Hippocampal formation (tissue), 2 donors: ENCODE measurements at places on chromosomes 11 and 22.

- no peak for DNase-seq
Observed at GRCh38 chr22:30015229-30015797, 65.0 kb upstream of the HORMAD2 start.

DNA sequence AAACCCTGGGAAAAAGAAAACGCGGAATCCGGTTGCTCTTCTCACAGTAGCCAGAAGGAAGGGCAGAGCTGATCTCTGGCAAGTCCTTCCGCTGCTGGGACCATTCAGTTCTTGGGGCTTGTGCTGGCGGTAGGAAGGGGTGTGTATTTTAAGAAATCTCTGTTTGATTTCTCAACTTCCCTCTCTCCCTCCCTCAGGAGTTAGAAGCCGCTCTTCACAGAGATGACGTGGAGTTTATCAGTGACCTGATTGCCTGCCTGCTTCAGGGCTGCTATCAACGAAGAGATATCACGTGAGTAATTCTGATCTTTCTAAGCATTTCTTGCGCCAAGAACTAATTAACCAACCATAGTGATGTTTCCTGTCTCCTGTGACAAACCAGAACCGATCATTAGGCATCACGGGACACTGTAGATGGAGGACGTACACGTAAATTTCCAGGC lies 85.9 kb upstream of the SLC25A18 start:
- no peak for DNase-seq

- no peak for DNase-seq
Observed at GRCh38 chr22:49087198-49087597, 740.5 kb downstream of the BRD1 start.

DNA sequence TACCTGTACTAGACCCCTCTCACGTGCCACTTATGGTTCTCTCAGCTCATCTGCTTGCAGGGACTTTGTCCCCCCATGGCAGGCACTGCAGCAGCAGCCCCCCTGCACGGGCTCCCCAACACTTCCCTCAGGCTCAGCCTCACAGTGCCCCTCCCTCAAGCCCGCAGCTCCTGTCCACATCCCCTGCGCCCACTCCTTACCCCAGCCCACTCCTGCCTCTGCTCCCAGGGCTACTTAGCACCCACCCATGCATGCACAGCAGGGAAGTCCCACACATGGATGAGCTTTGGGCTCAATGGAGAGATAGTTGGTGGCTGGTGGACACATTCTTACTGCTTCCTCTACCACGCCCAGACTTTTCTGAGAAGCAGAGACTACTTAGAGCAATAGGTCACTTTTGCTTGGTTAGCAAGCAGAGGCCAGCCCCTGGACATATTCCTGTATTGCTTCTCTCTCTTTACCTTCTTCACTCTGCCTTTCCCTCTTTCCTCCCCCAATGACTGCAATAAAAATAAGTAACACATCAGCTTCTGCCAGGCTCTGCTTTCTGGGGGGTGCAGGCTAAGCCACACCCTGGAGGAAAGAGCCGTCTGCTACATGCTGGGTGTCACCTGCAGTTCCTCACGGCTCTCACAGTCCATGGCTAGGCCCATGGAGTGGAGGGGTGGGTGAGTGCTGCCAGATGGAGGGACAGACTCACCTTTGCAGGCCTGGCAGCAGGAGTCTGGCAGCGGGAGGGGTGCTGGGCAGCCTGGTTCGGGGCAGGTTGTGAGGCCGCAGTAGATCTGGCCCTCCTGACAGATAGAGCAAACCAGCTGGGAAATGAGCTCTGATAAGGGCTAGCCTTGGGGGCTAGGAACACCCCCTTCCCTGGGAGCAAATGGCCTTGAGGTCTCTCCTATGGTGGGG lies 23.4 kb downstream of the CHRDL2 start:
- DNase-seq: no peak

DNA sequence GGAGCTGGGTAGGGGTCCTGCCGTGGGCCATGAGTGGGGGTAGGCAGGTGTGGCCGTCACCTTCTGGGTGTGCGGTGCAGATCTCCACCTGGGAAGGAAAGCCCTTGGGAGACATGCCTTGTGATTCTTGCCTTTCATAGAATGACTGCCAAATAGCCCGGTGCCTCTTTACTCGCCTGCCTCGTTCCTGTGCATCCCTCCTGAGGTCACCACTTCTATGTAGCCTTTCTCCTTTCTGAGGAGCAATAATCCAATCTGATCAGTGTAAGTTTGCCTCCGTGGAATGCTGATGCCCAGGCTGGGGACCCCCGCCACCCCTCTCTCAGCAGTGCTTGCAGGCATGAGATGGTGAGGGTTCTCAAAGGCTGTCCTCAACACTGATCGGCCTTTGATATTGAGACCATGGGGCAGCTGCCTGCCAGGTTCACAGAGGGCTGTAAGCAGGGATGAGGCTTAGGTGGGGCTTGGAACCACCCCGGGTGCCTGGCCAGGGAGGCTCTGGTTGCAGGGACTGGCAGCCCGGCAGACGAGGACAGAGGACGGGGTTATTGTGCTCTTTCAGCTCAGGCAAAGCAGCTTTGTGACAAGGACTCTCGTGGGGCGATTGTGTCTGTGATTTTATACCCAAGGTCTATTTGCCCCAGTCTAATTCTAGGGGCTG lies 86.1 kb upstream of the WNT7B start:
- no peak for DNase-seq

- no peak for DNase-seq
Observed at GRCh38 chr11:47233051-47233450, 15.6 kb downstream of the ACP2 start.

DNA sequence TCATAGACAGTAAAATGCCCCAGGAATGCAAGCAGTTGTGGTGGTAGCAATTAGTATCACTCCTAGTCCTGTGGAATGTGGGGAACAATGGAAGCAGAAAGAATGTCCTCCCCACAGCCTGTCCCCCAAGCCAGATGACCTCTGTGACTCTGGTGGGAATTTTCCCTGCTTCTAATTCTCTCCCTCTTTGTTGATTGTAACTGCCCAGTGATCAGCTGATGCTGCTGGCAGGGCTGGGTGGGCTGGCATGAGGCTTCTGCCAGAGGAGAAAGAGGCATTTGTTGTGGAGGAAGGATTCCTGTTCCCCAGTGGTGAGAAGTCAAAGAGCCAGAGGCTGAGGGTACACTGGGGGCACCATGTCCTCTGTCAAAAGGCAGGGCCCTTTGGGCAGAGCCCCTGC lies 116.7 kb upstream of the NCAM1 start:
- peak; percentile 91 for DNase-seq

DNA sequence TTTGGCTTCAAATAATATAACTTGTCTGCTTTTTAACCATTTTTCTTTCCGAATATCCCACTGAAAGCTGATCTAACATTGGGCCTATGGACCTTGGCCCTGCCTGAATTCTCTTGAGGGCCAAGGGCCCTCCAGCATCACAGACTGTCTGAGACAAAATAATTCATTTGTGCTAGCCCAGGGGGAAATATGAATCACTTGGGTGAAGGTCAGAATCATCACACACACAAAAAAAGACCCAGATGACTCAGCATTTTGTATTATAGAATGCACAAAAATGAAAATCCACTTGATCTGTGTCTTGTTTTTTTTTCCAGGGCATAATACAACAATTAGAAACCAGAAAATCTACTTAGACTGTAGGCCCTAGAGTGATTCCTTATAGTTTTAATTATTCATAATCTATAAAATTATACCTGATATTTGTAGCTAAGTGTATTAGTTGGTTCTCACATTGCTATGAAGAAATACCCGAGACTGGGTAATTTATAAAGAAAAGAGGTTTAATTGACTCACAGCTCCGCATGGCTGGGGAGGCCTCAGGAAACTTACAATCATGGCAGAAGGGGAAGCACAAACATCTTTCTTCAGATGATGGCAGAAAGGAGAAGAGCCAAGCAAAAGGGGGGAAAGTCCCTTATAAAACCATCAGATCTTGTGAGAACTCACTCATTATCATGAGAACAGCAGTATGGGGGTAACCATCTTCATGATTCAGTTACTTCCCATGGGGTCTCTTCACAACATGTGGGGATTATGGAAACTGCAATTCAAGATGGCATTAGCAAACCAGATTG lies 15.6 kb upstream of the RDX start:
- DNase-seq: no peak

- DNase-seq: peak; percentile 37
Observed at GRCh38 chr11:108115500-108116140, 5.7 kb upstream of the ACAT1 start.

DNA sequence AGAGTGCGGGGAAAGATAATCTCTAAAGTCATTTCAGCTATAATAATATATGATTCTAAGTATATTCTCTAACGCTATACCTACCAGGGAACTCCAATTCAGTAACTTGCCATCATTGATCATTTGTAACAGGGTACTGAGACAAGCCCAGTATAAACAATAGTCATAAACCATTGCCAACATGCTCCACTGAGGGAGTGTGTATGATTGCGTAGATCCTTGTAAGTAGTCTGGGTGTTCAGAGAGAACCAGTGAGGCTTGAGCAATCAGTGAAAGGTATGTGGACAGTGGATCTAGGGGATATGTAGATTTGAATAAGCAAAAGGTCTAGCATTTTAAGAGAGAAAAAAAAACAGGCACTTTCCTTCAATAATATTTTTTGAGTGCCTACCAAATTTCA lies 1326.0 kb downstream of the LRRC4C start:
- no peak for DNase-seq

DNA sequence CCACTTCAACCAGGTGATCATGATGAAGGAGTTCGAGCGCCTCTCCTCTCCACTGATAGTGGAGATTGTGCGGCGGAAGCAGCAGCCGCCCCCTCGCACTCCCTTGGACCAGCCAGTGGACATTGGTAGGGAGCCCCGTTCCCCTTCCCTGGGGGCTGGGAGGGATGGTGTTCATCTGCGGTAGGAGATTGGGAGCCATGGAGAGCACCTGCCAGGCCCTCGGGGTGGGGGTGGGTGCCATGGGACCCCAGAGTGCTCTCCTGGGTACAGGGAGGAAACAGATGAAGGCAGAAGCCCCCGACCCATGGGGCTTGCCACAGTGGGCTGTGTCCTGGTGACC lies 7.0 kb downstream of the THAP7 start:
- DNase-seq: no peak

GRCh38 chr22:17641269-17641668 lies 2.7 kb downstream of the BCL2L13 start:
- no peak for DNase-seq
